ENCODE measurements at places on chromosomes 4 and X. TPM values are rescaled to one million over a fixed set of nuclear protein-coding genes. Genes with fewer than 3 reads are reported as not detected.

KCND1 gene
- 0.13 TPM for total RNA-seq

BEX5 gene
- total RNA-seq: 3.5 TPM

GSX2 gene
- total RNA-seq: not detected

HERC5 gene
- 1.7 TPM for total RNA-seq

FAM184B gene
- total RNA-seq: not detected

NUDT10 gene
- 0.81 TPM for total RNA-seq

CCNB3 gene
- total RNA-seq: 0.20 TPM

ENPEP gene
- not detected for total RNA-seq
